ENCODE measurements at places on chromosomes 2 and 18.

DNA sequence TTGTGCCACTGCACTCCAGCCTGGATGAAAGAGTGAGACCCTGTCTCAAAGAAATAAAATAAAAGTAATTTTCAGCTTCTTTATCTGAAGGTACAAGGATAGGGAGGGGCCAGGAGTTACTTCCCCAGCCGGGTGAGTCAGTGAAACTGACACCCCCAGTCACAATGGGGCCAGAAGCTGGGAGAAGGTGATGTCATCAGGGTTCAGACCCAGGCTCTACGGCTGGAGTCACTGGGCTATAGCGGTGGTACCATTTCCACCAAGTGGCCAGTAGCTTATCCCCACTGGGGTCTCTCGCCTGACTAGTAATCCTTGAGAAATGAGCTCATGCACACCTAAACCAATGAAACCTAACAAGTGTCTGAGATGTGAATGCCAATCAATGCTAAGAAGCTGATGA lies 107.9 kb downstream of the ALPK2 start:
- no peak for DNase-seq

GRCh38 chr2:79882548-79882947 lies 369.7 kb downstream of the CTNNA2 start:
- DNase-seq, result no peak

DNA sequence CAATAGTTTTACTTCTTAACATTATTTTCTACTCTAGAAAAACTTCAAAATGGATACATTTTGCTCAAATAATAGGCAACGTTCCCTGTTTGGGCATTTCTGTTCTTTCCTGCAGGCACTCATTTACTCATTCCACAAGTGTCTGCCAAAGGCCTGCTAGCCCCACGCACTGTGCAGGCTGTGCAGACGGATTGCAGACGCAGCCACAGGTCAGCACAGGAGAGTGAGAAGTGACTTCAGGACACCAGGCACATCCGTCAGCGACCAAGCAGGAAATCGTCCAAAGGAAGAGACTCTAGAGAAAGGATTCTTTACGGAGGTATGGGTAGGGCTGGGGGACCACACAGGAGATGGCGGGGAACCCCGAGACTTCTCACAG lies 103.0 kb upstream of the AGAP1 start:
- DNase-seq, result no peak

- no peak for DNase-seq
Measured at GRCh38 chr2:114450639-114451038, 8.2 kb downstream of the DPP10 start.

- no peak for DNase-seq
Measured at GRCh38 chr18:48238206-48238605, 171.0 kb downstream of the ZBTB7C start.

- no peak for DNase-seq
Measured at GRCh38 chr2:195642027-195642678, 14.9 kb upstream of the SLC39A10 start.

DNA sequence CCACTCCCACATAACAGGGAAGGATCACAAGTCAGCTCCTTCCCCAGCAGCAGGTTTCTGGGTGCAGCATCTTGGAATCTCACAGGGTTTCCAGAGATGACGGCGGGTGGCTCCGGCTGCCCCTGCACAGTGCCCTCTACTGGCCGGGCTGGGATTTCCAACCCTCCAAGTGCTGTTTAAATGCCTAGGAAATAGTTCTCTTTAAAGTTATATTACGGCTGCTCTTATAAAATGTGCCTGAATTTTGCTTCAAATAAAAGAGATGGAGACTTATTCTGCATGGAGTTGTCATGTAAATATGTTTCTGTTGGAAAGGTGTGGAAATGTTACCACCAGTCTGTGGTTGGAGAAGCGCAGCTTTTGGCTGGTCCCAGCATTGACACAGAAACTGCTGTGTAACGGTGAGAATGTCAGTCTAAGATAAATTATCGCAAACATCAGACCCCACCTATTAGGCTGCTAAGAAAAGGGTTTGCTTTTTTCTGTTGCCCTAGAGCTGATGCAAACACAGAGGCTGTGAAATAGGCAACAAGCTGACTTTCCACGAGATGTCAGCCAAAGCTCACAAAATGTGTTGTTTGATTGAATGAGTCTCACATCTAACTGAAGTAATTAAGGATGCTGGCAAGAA lies 3.3 kb upstream of the HJURP start:
- DNase-seq, result no peak

- DNase-seq, result no peak
Measured at GRCh38 chr2:84694088-84694622, 177.9 kb downstream of the DNAH6 start.
